Daoy (cell line): ENCODE measurements at places on chromosomes 1 and 21. TPM values are rescaled to one million over a fixed set of nuclear protein-coding genes. Genes with fewer than 3 reads are reported as not detected.

- DNase-seq, result no peak
Observed at GRCh38 chr1:110975265-110975664, 11.5 kb upstream of the LRIF1 start.

GRCh38 chr1:28437924-28438699 lies 67.7 kb upstream of the RCC1 start:
- DNase-seq, result peak; percentile 98

GRCh38 chr1:92399076-92399475 lies 87.6 kb downstream of the GFI1 start:
- no peak for DNase-seq

DNA sequence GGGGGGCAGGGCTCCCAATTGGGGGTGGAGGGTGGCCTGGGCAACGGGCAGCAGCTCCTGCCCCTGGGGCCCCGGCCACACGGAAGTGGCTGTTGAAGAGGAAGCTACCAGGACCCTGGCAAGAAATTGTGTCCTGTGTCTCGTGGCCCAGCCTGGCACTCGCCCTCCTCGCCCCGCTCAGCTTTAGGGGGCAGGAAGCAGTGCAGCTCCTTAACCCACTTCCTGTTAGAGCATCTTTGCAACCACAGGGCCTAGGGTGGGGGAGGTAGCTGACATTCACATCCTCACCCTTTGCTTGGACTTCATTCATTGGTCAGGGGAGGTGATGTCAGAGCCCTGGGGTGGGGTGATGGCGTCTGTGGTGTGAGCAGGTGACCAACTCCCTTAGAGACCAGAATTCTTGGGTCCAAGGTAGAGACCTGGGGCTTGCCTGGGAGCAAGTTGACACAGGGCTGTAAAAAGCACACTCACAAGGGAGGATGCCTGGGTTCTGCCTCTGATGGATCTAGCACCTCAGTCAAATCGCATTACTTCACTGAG lies at the start of gene ARHGAP30:
Gene ARHGAP30 (minus strand): TSS at position 161 of the 540 bp plus-strand sequence. CDS start 267 bp downstream, outside the sequence.
- no peak for DNase-seq

DNA sequence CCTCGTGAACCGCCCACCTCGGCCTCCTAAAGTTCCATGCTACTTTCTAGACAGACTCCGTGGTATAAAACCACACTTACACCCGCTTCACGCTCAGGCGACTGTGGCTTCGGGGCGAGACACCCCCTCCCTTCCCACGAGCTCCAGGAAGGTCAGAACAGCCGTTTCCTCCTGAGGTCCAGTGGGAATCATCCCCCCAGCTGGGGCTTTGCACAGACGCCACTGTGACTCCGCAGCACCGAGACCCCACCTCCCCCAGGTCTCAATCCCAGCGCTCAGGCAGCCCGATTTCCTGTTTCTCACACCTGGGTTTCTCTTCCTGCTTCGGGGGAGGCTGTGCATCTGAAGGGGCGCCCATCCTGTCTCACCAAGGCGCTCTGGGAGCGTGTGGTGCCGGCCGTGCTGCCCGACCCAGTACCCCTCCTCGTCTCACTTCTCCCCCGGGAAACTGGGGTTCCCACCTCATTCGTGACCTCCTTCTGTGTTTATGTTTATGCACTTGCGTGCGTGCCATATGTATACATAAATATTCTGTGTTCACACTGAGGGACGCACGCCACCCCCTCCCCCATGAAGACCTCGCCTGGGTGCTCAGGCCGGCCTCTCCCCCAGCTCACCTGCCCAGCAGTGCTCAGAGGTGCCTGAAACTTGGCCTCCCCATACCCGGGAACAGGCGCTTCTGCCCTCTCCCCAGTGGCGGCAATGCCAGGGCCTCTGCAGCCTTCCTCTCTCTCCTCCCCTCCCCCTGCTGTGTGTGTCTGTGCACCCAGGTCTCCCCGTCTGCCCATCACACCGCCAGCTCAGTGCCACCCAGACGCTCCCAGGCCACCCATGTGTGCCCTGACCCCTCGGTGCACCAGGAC lies 14.6 kb downstream of the SLC35E2B start:
- no peak for DNase-seq

- no peak for DNase-seq
Observed at GRCh38 chr1:3333903-3334302, 120.6 kb upstream of the ARHGEF16 start.

DNA sequence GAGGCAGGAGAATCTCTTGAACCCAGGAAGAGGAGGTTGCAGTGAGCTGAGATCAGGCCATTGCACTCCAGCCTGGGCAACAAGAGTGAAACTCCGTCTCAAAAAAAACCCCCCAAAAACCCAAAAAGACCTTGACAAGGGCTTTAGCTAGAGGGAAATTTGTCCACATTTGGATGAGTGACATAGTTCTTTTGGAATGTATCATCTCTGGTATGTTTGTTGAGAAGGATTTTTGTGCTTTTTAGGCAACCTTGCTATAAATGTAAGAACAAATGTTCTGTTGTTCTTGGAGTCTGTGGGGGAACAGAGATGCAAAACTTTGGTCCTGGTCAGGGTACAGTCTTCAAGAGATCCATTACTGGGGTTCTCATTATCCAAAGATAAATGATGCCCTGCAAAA lies 28.9 kb downstream of the INAVA start:
- no peak for DNase-seq

DNA sequence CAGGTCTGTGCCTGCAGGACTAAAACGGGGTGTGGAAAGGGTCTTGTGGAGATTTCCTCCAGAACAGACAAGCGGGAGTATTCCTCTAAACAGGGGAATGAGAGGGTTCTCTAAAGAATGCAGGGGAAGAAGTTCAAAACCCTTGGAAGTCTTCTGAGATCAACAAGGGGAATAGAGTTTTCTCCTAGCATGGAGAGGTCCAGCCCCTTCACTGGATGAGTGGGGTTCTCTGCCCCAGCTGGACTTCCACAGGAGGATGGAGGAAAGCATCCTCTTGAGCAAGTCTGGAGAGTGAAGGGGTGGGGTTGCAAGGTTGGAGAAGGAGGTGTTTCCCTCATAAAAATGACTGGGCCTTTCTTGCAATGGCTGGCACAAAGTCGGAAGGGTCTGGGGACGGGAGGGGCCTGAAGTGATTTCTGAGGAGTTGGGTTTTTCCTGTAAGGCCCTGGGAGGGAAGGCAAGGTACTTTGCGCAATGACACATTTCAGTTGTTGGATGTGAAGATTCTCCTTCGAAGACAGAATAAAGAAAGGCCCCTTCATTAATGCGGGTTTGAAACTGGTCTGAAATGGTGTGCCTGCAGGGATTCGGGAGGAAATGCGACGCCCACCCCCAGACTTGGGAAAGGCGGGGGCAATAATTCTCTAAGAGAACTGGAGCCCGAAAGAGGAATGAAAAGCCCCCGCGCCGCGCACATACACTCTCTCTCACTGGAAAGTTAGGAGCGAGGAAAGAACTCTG lies 884 bp downstream of the SPATA6 start:
- DNase-seq, result peak; percentile 7

DNA sequence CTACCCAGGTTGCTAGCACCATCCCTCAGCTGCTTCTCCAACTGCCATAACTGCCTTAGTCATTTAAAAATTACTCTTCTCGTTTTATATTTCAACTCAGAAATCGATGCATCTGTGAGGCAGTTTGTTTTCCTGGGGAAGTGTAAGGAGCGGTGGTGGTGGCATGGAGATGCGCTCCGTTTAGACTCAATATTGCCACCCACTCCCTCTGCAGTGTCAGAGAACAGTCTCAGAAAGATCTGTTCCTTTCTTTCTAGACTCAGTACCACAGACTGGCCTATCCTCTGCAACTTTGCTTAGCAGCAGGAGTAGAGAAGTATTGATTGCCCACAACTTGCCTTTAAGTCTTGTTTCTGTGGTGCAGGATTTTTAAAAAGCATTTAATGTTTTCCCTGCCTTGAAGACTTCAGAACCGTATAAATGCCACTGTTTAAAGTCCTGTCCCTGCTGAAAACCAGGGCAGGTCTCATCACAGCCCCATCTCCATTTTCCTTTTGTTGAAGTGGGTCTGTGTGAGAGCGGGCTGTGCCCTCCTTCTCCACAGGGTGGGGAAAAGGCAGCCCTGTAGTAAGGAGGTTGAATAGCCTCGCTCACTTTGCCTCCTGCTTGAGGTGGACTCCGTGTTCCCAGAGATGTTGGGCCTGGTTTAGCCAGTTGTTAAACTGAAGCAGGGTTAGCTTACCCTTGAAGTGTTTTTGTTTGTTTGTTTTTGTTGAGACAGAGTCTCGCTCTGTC lies 105.2 kb downstream of the NFIA start:
- DNase-seq, result no peak

- DNase-seq, result peak; percentile 71
Observed at GRCh38 chr1:50424045-50424883, 1.0 kb upstream of the DMRTA2 start.

GRCh38 chr1:62128745-62129144 lies 65.9 kb upstream of the L1TD1 start:
- DNase-seq, result no peak

DNA sequence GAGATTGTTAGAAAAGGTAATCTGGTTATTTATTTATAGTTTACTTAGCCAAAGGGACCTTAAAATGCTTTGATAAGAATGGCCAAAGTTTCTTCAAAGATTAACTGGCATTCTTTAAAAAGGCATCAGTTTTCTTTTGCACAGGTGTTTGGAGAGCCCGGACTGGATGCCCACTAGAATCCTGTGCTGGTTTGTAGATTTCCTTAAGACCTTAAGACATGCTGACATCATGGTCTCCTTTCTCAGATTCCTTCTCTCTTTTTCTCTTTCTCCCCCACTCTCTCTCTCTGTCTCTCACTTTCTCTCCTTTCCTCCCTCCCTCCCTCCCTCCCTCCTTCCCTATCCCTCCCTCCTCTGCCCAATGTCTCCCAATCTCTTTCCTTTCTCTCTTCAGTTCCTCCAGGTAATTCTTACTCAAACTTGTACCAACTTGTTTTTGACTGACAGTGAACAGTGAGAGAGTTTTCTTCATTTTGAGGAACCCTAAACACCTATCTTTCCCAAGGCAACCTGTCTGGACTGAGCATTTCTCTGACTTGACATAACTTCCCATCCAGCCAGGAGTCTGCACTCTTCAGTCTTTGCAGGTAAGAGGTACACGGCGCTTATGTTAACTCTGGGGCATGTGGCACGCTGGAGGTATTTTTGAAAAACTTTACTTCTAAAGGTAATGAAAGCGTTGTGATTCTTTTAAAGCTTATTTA lies at the start of gene KCNJ15:
Gene KCNJ15 (plus strand): TSS at position 393 of the 704 bp plus-strand sequence. CDS start 42,271 bp downstream, outside the sequence.
- DNase-seq, result peak; percentile 46

- DNase-seq, result no peak
Observed at GRCh38 chr1:22815043-22815365, 104.4 kb downstream of the EPHB2 start.

DNA sequence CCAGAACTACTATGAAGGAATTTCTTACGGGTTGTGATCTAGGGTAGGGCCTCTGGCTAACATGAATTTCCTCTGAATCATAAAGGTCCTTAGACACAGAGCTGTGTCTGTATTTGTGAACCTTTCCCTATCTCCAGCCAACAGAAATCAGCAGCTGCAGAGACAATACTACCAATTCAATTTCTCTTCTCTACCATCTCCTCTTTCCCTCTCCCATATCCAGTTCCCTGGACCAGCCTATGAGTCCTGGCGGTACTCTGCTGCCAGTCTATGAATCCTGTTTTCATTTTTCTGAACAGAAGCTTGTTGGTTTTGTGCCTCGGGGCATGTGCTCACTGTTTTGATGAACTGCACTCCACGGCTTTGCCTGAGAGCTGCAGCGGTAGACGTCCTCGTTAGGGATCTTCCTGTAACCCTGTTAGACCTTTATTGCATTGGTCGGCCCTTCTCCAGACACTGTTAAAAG lies 458.0 kb upstream of the VAMP3 start:
- peak; percentile 50 for DNase-seq

- DNase-seq, result no peak
Observed at GRCh38 chr1:35600593-35600992, 27.5 kb downstream of the TFAP2E start.

GRCh38 chr1:200266871-200267270 lies 143.0 kb downstream of the ZNF281 start:
- no peak for DNase-seq

DNA sequence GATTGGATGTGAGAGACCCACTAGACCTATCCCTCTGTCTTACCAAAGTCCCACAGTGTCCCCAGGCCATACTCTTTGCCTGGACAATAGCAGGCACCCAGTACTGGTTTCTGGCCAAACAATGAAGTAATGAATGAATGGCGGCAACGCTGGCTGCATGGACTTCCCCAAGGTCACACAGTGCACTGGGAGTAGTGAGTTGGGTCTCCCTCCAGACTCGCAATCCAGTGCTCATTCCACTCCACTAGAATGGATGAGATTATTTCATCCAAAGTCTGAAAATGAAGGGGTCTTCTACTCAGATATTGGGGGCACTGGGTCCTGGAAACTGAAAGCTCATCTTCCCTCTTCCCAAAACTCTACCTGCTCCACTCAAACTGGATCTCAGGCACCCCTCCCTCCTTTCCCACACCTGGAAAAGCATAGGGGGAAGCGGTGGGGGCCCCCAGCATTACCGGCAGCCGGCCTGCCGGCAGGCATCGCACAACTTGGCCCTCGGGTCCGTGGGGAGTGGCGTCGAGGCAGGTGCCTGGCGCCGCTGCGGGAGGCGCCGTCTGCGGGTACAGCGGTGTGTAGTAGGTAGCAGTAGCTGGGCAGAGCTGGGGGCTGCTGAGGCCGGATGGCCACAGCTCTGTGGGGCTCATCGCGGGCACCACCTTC lies 816 bp downstream of the E2F2 start:
- no peak for DNase-seq

Gene CD5L
- not detected in 2 replicates for total RNA-seq

Gene LMX1A
- total RNA-seq, result not detected in 2 replicates

Gene RHD
- total RNA-seq, result not detected in 2 replicates

Gene TAL1
- total RNA-seq, result 0.23 and 0.60 TPM in 2 replicates

Gene SETSIP
- not detected in 2 replicates for total RNA-seq

Gene C1QB
- total RNA-seq, result not detected in 2 replicates
